Myocyte (in vitro differentiated cells): ENCODE measurements at places on chromosomes 4 and X. TPM values are rescaled to one million over a fixed set of nuclear protein-coding genes. Genes with fewer than 3 reads are reported as not detected.
A peak's percentile ranks its signal among the peaks of the same experiment; 100 is the strongest.

DNA sequence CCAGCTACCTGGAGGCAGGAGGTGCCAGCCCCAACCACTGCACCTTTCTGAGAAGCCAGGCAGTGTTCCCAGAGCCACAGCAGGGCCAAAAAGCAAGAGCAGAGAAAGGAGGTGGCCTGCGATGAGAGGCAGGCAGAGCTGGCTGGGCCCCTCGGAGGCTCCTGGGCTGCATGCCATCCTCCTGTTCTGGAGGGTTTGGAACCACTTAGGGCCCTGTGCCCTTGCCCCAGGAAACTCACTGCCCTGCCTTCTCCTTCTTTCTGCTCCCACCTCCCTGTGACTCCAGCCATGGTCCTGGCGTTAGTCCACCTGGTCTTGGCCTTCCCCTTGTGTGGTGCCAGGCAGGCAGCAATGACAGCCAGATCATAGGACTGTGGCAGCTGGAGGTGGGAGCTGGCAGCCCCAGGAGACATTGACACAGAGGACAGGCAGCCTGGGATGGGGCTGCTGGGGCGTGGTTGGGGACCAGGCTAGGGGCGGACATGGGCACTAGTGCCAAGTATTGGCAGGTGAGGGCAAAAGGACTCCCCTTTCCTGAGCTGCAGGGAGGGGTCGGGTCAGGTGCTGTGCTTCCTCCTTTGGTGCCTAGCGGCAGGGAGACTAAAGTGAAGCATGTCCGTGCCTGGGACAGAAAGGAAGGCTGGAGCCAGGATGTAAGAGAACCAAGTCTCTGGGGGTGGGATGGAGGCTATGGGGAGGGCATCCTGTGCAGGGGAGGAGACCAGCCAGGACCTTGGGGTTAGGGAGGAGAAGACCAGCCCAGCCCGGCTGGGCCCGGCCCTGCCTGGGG is 1.4 kb downstream of the APLN start:
- peak; percentile 40 for DNase-seq

DNA sequence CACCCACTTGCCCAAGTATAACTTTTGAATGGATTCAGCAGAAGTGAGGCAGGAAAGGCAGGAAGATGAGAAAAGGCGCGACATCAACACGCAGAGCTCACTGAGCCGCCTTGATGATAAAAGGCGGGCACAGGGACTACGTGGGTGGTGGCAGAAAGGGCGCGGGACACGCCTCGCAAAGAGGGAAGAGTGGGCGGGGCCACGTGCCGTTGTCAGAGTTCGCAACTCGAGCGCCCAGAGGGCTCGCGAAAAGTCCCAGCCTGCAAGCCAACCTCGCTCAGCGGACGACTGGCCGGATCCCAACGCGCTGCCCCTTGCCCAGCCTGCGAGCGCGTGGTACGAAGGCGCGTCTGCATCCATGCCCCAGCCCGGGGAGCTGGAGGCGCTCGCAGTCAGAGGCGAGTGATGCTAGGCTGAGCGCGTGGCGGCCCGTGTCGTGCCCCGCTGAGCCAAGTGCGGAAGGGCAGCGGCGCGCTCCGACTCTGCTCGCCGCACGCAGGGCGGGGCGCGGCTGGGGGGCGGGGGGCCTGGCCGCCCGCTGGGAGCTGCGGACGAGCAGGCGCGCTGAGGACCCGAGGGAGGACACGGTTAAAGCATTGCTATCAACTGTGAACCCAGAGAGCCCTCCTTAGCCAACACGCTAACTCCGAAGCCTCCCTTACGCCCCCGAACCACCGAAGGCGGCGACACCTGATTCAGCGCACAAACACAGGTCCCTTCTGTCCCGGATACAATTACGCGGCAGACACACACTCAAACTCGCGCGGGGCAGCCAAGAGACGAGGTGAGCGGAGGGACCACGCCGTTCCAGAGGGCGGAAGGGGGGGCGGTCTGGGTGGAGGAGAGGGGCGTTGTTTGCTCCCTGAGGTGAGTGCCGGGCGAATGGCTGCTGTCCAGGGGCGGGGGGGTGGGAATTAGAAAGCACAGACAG is at the start of gene UGT8:
TSS of gene UGT8 (plus strand) at position 617 of the 931 bp plus-strand sequence. CDS start 24,074 bp downstream, outside the sequence.
- DNase-seq: peak; percentile 18

- peak; percentile 35 for DNase-seq
Observed at GRCh38 chr4:133385161-133385954, 236.3 kb downstream of the PCDH10 start.

The ARHGAP24 gene
- total RNA-seq: 58.1 and 62.4 TPM in 2 replicates

The CHIC1 gene
- total RNA-seq: 15.8 and 16.7 TPM in 2 replicates

- no peak for DNase-seq
Observed at GRCh38 chr4:5952975-5953951, 60.4 kb upstream of the CRMP1 start.

The HDX gene
- 4.3 and 5.8 TPM in 2 replicates for total RNA-seq

GRCh38 chrX:14819769-14820168 is 53.1 kb downstream of the FANCB start:
- DNase-seq: no peak

The ABCG2 gene
- total RNA-seq: 0.88 and 1.6 TPM in 2 replicates

- no peak for DNase-seq
Observed at GRCh38 chr4:18508786-18509185, 487.2 kb upstream of the LCORL start.

The FAM13A gene
- 14.3 and 16.8 TPM in 2 replicates for total RNA-seq

The UGT2B17 gene
- 0.16 TPM in 1 of 2 replicates, not detected in the other for total RNA-seq

- peak; percentile 54 for DNase-seq
Observed at GRCh38 chr4:87270144-87270543, 49.7 kb upstream of the KLHL8 start.

DNA sequence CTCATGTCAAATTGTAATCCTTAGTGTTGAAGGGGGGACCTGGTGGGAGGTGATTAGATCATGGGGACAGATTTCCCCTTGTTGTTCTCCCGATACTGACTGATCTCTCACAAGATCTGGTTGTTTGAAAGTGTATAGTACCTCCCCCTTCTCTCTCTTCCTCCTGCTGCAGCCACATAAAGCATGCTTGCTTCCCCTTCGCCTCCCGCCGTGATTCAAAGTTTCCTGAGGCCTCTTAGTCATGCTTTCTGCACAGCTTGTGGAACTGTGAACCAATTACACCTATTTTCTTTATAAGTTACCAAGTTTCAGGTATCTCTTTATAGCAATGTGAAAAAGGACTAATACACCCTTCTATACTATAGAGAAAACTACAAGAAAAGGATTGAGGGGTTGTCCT is 1170.5 kb upstream of the AGA start:
- DNase-seq: no peak

DNA sequence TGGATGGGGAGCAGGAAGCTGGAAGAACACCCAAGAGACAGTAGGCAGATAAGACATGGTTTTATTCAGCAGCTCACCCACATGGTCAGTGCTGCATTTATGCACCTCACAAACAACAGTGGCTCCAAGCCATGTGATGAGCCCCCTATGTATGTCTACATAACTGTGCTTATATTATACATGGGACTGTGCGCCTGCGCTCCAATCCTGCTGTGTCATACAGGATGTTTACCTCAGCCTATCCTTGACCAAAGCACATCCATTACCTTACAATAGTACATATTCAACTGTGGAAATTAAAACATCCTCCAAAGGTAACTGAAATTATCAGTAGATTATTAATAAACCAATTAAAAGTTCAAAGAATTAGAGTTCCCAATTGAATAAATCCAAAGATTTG is 44.1 kb upstream of the SGMS2 start:
- DNase-seq: no peak

The NR0B1 gene
- 0.42 TPM in 1 of 2 replicates, not detected in the other for total RNA-seq

- no peak for DNase-seq
Observed at GRCh38 chrX:23435575-23435974, 100.9 kb downstream of the PTCHD1 start.

GRCh38 chrX:73987166-73987565 is 316.8 kb upstream of the ZCCHC13 start:
- no peak for DNase-seq

- DNase-seq: no peak
Observed at GRCh38 chrX:145818186-145819113, 821 bp downstream of the SLITRK2 start.

The GAB1 gene
- total RNA-seq: 7.9 and 10.3 TPM in 2 replicates

- DNase-seq: no peak
Observed at GRCh38 chrX:129145840-129146272, 377.4 kb downstream of the SMARCA1 start.

DNA sequence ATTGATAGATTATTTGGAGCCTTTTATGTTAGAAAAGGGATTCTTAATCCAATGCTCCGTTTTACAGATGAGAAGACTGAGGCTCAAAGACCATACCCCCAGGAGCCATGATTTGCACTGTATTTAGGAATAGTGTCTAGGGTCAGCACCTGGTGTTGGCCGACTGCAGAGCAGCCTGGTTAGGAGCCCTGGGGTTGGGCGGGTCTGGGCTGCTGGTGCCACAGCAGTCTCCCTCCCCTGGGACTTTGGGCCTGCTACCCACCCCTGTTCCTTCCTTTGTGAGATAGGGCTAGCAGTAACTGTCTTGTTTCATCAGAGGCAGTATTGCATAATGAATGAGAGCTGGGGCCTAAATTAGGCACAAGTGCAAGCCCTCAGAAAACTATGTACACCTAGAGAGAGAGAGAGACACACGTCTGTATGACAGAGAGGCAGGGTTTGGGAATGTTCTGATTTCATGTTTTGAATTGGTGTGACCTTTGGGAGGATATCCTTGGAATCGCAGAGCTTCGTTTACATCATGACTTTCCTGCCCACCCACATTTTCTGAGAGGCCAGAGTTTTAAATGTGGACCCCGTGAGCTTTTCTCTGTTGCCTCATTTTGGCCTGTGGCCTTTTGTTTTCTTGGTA is 111.7 kb downstream of the PTTG2 start:
- peak; percentile 49 for DNase-seq

The DTHD1 gene
- not detected in 2 replicates for total RNA-seq

The PCSK1N gene
- 1.8 and 5.4 TPM in 2 replicates for total RNA-seq

DNA sequence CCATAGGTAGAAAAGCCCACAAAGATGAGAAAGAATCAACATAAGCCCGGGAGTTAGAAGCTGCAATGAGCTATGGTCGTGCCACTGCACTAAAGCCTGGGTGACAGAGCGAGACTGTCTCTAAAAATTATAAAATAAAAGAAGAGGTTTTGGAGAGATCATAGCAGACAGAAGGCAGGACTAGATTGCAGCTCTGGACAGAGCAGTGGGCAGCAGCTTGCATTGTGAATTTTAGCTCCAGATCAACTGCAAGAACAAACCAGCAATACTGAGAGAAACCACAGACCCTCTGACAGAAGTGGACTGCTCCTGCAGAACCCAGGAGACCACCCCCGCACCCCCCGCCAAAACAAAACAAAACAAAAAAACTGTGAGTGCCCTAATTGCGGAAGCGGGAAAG is 30.6 kb downstream of the SOWAHB start:
- no peak for DNase-seq

GRCh38 chr4:91916219-91916618 is 387.5 kb upstream of the GRID2 start:
- no peak for DNase-seq

DNA sequence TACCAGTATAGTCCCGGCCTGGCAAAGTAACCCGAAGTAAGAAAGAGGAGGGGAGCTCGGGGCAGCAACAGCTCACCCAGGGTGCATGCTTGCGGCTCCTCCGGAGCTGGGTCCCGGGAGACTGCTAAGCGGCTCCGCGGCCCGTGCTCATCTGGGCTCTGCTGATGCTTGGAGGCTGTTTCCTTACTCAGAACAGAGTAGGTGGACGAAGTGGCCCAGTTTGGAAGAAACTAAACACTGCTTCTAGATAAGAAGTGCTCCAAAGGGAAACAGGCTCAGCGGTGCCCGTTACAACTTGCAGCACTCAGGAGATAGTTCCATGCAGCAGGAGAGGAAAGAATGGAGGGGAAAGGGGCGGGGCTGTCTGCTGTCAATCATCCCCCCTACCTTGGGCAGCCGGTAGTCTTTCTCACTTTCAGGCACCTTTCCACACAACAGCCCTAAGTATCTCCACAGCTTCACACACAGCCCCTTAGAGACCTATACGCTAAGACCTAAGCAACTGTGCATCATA is at the start of gene COL4A6:
TSS of gene COL4A6 (minus strand) at position 313 of the 514 bp plus-strand sequence. CDS start at position 87, 226 bp downstream.
- DNase-seq: no peak

DNA sequence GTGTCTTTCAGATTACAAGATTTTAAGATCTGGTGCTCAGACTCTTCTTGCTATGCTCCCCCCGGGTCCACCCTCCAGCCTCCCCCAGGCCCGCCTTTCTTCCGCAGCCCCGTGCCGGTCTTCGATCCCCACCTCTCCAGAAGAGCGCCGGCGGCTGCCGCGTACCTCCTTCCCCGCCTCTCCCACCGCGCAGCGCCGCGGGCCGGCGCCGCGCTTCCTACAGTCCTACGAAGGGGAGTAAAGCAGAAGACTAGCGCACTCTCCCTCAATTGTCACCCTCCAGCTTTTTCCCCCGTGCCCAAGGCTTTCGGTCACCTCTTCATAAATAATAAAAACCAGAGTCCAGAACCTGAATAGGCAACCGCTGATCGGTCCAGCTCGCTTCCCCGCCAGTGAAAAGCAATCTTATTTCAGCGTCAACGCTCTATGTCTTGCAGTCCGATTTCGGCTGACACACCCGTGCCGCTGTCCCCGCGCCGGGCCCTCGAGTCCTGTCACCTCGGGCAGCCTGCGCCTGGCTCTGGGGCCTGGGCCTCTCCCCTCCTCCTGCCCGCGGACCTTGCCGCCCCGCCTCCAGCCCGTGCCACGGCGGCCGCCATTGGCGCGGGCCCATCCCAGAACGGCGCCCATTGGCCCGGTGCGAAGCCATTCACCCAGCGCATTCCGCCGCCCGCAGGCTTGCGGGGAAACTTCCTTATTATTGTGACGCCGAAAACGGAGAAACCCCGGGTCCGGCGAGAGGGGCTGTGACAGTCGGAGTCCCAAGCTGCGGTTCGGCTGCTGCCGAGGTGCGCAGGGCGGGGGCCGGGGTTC is at the start of gene HERC3:
TSS of gene HERC3 (plus strand) at position 694 of the 813 bp plus-strand sequence. CDS start 13,344 bp downstream, outside the sequence.
- DNase-seq: peak; percentile 92

The TBX22 gene
- total RNA-seq: not detected in 2 replicates
